Neural crest cell (in vitro differentiated cells): ENCODE measurements at places on chromosomes 3 and 15. TPM values are rescaled to one million over a fixed set of nuclear protein-coding genes. Genes with fewer than 3 reads are reported as not detected.

- no peaks in the 10 kb centered on the region for H3K36me3 ChIP-seq
- peaks cover 4% of the 10 kb centered on the region for H3K4me1 ChIP-seq
- H3K27me3 ChIP-seq, result no peaks in the 10 kb centered on the region
- DNase-seq, result no peak
- H3K4me3 ChIP-seq, result no peak overlapping the region
Measured at GRCh38 chr15:51982770-51983103, 11.2 kb upstream of the LEO1 start.

- no peak overlapping the region for H3K4me3 ChIP-seq
- H3K27ac ChIP-seq, result no peak overlapping the region
- peaks cover 15% of the 10 kb centered on the region for H3K36me3 ChIP-seq
- H3K27me3 ChIP-seq, result no peaks in the 10 kb centered on the region
- no peaks in the 10 kb centered on the region for H3K4me1 ChIP-seq
- no peak for DNase-seq
Measured at GRCh38 chr15:101664303-101664913, 12.2 kb upstream of the TM2D3 start.

DNA sequence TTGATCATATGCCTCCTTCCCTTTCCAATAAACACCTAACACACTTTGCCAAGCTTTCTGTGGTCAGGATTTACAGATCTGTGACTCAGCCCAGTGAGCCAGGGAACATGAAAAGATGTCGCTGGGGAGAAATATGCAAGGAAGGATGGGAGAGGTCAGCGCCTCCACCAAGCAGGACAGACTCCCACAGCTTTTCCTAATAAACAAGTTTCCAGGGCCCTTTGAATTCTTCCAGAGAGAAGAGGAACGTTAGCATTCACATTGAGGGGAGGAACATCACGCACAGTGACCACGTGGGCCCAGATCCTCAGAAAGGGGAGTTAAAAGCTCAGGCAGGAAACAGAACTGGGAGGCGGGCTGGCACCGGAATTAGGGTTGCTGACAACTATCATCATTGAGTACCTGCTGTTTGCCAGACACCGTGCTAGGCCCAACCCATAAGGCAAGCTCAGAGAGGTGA, 33.3 kb upstream of the MRPS22 start:
- H3K4me1 ChIP-seq, result peaks cover 12% of the 10 kb centered on the region
- no peaks in the 10 kb centered on the region for H3K36me3 ChIP-seq
- peaks cover 12% of the 10 kb centered on the region for H3K27me3 ChIP-seq
- no peak overlapping the region for H3K27ac ChIP-seq
- DNase-seq, result no peak
- no peak overlapping the region for H3K4me3 ChIP-seq

DNA sequence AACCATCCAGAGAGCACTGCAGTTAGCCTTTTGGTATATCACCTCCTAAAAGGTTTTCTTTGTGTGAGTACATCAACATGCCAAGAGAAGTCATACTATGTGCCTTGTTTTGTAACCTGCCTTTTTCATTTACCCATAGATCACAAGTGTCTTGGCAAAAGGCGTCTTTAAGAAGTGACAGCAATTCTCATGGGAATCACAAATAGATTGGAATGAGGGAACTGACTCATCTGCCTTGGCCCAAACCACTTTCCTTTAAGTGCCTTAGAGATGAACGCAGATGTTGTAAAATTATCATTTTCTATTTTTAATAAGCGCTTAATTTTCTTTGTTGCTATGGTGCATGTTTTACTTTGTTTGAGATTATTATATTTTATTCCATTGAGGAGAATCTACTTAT, 20.7 kb upstream of the POMGNT2 start:
- peaks cover 5% of the 10 kb centered on the region for H3K27me3 ChIP-seq
- no peak for DNase-seq
- H3K27ac ChIP-seq, result no peak overlapping the region
- H3K36me3 ChIP-seq, result peaks cover 3% of the 10 kb centered on the region
- H3K4me1 ChIP-seq, result no peaks in the 10 kb centered on the region

The CDC25A gene
- 58.4 and 63.0 TPM in 2 replicates for total RNA-seq

The SLC7A14 gene
- 0.07 and 0.09 TPM in 2 replicates for total RNA-seq

The C3orf70 gene
- 15.9 and 16.1 TPM in 2 replicates for total RNA-seq

The TEX9 gene
- total RNA-seq, result 17.9 and 21.3 TPM in 2 replicates
